Foreskin keratinocyte (primary cell): ENCODE measurements at places on chromosomes 7 and 10. TPM values are rescaled to one million over a fixed set of nuclear protein-coding genes. Genes with fewer than 3 reads are reported as not detected.
A peak's percentile ranks its signal among the peaks of the same experiment; 100 is the strongest.

CNTNAP2 gene
- polyA plus RNA-seq, result 0.08 TPM in 2 replicates

TAS2R4 gene
- polyA plus RNA-seq, result 0.03 and 0.06 TPM in 2 replicates

EDRF1 gene
- 6.7 and 9.2 TPM in 2 replicates for polyA plus RNA-seq

EPHA1 gene
- 20.1 and 22.3 TPM in 2 replicates for polyA plus RNA-seq

ZPBP gene
- not detected in 2 replicates for polyA plus RNA-seq

MORN4 gene
- polyA plus RNA-seq, result 8.9 and 11.3 TPM in 2 replicates

CLDN12 gene
- 11.0 and 12.1 TPM in 2 replicates for polyA plus RNA-seq

HPS1 gene
- 37.8 and 41.7 TPM in 2 replicates for polyA plus RNA-seq

LRRC18 gene
- not detected in 2 replicates for polyA plus RNA-seq

- no peak for DNase-seq
These were observed 23.2 kb downstream of the LYZL2 start for GRCh38 chr10:30606313-30606712.

- DNase-seq, result no peak
These were observed 39.1 kb upstream of the PARD3 start for GRCh38 chr10:34854147-34854601.

DNA sequence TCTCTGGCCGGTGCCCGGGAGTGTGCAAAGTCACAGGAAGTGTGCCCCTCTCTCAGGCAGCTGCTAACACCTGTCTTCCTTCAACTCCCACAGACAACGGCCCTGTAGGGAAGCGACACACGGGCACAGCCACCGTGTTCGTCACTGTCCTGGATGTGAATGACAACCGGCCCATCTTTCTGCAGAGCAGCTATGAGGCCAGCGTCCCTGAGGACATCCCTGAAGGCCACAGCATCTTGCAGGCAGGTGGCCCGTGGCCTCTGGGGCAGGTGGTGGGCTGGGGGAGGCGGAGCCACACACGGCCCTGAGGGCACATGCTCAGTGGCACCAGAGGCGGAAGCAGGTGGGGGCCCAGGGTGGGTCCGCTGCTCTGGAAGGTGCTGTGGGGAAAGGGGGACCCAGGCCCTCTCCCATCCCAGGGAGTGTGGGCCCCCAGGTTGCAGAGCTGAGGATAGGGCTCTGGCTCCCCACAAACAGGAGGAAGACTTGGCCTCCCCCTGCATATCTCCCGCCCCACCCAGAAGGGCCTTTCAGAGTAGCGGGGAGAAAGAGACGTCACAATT lies 6.9 kb downstream of the C10orf105 start:
- no peak for DNase-seq

GRCh38 chr7:1586827-1587705 lies 17.2 kb upstream of the PSMG3 start:
- DNase-seq, result no peak

- no peak for DNase-seq
These were observed 80.0 kb upstream of the FAM180A start for GRCh38 chr7:135828604-135829003.

DNA sequence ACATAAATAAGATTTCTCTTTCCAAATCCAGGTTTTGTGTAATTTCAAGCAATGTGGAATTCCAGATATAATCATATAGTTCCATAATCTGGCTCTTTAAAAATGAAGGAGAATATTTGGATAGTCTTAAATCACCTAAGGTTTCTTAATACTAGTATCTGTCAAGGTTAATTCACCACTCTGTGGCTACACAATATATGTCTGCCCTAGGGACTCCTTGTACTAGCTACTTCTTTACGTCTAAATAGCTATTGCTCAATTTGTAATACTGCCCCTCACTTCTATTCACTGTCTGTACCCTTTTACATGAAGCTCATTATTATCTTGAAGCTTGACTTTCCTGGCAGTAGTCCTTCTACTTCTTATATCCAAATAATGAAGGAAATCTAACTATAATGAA lies 47.2 kb downstream of the CACNA2D1 start:
- DNase-seq, result no peak

DNA sequence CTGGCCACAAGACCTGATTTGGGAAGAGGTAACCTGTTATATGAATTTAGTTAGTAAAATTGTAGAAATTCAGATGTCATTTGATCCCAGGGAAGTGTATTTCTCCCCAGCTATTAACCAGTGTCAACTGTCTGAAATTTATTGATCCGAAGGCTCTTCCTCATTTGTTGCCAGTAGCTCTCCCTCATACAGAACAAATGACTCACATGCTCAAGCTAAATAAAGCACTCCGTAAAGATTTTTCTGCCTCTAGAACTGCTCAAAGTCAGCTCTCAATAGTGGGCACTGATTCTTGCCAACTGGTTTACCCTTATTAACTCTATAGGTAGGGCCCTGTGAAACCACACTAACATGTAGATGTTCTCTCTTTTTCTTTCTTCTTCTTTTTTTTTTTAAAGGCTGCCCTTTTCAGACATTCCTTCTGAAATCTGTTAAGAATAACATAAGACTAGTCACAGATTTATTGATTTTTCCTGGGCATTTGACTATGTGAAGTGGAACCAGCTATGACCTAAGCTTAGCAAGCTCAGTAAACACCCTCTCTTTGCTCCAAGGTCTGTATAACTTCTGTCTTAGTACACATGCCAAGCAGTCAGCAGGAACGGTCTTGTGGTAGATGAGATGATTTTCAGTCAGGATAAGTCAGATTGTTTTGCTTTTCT lies 21.8 kb downstream of the RPA3 start:
- peak; percentile 41 for DNase-seq

DNA sequence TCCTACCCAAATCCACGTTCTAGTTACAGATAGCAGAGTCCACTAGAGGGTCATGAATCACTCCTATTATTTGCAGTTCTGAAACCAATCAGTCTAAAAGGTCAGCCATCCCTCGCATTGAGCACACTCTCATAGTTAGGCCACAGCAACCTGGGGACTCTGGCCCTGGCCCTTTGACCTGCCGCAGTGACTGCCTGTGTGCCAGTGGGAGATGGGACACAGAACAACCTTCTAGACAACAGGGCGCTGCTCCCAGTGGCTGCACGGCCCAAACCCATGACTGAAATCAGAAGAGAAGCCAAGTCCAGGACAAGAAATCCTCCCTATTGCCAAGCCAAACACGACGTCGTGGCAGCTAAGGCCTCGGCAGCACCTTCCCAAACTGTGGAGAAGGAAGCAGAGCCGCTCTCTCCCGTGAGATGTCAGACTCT lies 158.5 kb downstream of the HERPUD2 start:
- DNase-seq, result no peak

GRCh38 chr10:88169037-88169319 lies 305.6 kb downstream of the PTEN start:
- no peak for DNase-seq

DNA sequence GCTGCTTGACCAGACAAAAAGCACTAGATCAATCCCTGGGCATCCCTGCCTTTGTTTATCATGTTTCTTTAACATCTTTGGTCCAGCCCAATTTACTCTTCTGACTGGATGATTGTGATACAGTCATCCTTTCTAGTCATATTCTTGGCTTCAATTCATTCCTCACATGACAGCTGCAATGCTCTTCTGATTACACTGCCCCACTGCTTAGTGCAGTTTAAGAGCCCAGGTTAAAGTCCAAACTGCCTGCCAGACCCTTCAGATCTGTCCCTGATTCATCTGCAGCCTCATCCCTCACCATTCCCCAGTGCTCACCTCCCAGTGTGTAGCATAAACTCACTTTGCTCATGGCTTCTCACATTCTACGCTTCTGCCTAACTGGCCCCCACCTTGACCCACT lies 383.8 kb downstream of the TNS3 start:
- DNase-seq, result no peak

- no peak for DNase-seq
These were observed 97.2 kb downstream of the JAZF1 start for GRCh38 chr7:28083164-28083997.

DNA sequence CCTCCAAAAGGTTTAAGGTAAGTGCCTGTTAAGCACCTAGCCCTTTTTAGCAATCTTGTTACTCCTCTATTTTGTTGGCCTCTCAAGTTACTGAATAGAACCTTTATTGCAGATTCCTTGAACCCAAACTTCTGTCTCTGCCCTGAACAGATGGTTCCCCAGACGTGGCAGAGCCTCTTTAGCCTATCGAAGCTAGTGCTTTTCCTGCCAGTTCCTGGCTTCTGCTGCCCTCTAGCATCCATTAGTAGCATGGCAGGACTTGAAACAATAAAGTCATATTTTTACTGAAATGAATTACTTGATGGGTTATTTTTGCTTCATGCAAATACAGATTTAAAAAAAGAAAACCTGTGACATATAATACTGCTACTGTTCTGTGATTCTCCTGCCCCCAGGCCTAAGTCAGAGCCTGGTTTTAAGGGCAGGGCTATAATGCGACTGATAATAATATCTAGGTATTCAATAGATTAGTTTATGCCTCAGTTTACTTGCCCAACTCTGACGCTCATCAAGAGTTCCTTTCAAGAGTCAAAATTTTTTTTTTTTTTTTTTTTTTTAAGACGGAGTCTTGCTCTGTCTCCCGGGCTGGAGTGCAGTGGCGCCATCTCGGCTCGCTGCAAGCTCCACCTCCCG lies 84.3 kb upstream of the PHF14 start:
- peak; percentile 42 for DNase-seq

DNA sequence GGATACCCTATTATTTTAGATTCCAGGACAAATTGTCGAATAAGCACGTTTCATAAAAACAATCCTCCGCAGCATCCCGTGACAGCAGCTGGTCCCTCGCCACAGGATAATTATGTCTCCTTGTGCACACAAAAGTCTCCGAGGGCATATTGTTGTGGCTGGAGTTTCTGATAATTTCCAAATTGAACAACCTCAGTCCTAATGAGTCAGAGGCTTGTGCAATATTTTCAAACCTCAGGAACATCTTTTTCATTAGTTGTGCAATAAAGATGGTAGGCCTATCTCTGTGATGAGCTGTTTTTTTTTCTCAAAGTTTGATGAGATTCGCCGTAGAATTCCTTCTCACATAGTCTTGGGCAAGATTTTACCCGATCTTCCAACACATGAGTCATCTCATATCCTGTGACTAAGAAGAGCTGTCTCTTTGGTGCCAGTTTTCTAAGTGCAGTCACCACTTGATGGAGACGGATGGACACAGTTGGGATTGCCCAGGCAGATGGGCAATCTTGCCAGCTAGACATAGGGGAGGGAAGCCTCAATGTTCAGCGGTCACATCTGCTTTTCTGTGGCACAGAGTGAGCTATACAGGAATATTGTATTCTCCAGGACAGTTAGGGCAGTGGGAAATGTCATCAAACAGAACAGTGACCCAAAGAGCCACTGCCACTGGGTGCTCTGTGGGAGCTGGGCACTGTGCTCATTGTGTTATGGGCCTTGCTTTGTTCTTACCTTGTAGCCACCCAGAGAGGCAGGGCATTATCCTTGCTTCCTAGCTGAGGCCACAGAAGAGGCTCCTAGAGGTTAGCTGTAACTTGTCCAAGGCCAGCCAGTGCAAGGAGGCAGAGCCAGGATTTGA lies 7.8 kb downstream of the HTRA1 start:
- DNase-seq, result peak; percentile 100

DNA sequence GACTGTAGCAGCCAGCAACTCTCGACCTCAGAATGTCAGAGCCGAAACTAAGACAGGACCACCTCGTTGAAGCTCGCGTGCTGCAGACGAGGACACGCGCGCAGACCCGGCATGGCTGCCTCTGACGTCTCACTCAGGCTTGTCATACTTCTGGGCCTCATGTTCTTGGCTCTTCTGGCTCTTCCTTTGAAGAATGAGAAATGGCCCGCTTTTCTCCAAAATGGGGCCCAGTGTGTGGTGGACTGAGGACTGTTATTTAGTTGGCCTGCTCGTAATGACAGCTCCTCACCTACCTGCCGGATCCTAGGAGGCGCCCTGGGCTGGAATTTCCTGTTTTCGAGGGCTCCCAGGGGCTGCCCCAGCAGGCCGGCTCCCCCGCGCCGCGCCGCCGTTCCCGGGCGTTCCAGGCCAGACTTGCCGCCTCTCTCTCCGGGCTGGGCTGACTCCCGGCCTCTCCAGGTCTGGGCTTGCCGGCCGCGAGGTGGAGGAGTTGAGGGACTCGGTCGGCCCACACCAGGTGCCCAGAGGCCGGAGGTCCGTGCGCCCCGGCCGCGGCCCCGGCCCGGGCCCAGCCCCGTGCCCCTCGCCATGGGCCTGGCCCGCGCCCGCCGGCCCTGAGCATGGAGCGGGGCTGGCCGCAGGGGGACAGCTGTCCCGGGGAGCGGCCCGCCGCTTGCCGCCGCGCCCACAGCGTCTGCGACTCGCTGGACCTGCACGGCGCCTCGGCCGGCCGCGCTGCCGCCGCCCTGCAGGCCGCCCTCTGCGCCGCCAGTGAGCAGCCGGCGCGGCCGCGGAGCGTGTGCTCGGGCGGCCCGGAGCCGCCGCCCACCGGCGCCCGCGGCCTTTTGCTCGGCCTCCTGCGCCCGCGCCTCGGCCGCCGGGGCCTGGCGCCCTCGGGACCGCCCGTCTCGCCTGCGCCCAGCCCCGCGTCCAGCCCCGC lies 28.1 kb downstream of the AGAP3 start:
- DNase-seq, result peak; percentile 80

- DNase-seq, result peak; percentile 18
These were observed 40.2 kb upstream of the PRSS58 start for GRCh38 chr7:142298009-142298408.

- peak; percentile 54 for DNase-seq
These were observed 13.7 kb downstream of the RHEB start for GRCh38 chr7:151505836-151506468.

DNA sequence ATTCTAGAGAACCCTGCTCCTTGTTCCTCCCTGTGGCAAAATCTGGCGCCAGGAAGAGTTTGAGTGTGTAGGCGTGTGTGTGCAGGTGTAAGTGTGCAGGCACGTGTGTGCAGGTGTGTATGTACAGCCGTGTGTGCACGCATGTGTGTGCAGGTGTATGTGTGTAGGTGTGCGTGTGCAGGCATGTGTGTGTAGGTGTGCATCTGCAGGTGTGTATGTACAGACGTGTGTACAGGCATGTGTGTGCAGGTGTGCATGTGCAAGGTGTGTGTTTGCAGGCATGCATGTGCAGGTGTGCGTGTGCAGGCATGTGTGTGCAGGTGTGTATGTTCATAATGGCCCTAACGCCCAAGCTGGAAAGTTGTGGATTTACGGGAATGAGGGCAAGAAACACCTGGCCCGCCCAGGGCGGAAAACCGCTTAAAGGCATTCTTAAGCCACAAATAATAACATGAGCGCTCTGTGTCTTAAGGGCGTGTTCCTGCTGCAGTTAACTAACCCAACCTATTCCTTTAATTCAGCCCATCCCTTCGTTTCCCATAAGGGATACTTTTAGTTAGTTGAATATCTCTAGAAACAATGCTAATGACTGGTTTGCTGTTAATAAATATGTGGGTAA lies 34.1 kb downstream of the KCTD7 start:
- no peak for DNase-seq

DNA sequence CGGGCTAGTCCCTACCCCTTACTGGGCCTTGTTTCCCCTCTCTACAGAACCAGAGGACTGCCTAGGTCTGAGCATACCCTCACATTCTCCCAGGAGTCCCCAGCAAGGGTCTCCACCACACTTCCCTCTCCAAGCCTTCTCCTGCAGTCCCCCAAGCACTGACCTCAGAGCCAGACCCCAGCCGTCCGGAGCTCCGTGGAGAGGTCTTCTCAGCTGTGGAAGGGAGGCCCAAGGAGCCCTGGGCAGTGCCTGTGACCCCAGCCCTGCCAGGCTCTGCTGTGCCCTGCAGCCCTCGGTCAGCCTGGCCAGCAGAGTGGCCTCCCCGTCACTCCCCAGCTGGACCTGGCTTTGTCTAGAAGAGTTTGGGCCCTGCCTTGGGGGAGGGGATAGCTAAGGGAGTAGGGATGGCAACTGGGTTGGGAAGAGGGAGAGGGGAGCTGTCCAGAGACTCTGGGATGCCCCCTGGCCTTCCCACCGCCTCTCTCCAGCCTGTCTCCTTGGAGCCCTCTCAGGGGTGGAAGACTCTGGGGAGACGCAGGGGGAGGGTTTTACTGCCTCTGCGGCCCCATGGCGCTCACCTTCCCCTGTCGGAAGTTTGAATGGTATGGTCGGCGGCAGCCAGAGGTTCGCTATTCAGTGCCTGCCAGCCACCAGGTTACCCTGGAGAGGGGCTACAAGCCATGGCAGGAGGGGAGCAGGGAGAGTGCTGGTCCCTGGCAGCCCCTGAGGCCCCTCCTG lies at the start of gene C10orf105:
TSS of gene C10orf105 (minus strand) at position 315 of the 738 bp plus-strand sequence. CDS start 3,441 bp downstream, outside the sequence.
- DNase-seq, result no peak
